Stimulated activated CD4-positive, alpha-beta T cell treated with anti-CD3 and anti-CD28 coated beads, Interleukin-12 subunit alpha, Interleukin-12 subunit beta, amount 100 ng/mL, for 24 hours (primary cell): ENCODE measurements at places on chromosomes 16 and 17.

GRCh38 chr17:67970783-67971182, 25.5 kb downstream of the C17orf58 start:
- DNase-seq, result no peak

DNA sequence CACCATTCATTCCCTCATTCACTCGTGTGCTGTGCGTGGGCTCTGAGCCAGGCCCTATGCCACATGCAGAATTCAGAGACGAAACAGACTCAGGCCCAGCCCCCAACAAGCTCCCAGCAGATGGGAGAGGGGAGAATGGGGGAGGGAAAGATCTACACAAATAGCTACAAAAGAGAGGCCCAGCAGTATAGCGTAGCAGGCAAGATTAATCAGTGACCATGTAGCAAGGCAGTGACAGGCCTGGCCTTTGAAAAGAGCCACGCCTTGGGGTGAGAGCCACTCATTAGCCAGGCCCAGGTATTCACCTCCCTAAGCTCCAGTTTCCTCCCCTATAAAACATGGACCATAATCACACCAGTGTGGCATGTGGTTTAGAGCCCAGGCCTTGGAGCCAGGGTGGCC, 16.4 kb upstream of the KRT19 start:
- DNase-seq, result no peak

- no peak for DNase-seq
Observed at GRCh38 chr17:62678214-62678919, 50.9 kb downstream of the MRC2 start.

GRCh38 chr16:78796221-78796866, 696.9 kb downstream of the WWOX start:
- no peak for DNase-seq

DNA sequence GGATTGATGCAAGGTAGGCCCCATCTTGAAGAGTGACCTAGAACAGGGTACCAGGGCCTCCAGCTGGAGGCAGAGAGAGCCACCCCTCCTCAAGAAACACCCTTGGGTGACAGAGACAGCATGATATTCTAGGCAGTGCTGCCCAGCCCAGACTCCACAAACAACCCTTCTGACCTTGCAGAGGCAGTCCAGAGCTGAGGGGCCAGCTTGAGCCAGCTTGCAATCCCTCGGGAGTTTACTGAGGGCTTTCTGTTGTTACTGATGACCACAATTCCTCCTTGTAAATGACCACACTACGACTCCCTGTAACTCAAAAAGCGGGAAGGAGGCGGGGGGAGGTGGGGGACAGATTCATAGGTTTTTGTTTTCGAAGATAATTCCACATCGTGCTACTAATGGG, 18.6 kb upstream of the MNT start:
- no peak for DNase-seq

DNA sequence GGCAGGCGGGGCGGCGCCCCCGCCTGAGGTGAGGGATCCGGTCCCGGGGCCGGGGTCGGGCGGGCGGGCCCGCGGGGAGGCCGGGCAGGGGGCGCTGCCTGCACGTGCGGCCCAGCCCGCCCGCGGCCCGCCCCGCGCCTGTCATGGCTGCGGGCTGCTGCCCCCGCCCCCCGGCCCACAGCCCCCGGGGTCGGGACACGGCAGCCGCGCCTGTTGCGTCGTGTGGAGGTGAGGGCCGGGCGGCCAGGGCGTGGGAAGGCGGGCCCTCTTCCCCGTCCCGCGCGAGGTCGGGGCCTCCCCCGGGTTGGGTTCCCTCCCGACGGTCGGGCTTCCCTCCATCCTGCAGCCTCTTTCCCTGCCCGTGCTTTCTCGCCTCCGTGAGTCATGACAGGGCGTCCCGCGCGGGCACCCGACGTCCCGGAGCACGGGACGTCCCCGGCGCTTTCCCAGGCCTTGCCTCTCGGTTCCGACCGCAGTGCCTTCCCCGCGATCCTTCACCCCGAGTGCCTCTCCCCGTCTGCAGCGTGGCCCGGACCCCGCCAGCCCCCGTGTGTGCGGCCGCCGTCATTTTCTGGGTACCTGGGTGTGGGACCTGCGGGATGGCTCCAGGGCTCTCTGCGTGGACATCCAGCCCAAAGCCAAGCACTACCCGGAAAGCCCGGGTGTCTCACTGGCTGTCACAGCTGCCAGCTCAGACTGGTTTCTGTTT, 76.7 kb downstream of the CHD9 start:
- DNase-seq, result peak; percentile 46

- DNase-seq, result no peak
Observed at GRCh38 chr17:71869293-71869692, 251.5 kb upstream of the SOX9 start.

- DNase-seq, result no peak
Observed at GRCh38 chr17:67076290-67076689, 31.9 kb downstream of the CACNG1 start.

DNA sequence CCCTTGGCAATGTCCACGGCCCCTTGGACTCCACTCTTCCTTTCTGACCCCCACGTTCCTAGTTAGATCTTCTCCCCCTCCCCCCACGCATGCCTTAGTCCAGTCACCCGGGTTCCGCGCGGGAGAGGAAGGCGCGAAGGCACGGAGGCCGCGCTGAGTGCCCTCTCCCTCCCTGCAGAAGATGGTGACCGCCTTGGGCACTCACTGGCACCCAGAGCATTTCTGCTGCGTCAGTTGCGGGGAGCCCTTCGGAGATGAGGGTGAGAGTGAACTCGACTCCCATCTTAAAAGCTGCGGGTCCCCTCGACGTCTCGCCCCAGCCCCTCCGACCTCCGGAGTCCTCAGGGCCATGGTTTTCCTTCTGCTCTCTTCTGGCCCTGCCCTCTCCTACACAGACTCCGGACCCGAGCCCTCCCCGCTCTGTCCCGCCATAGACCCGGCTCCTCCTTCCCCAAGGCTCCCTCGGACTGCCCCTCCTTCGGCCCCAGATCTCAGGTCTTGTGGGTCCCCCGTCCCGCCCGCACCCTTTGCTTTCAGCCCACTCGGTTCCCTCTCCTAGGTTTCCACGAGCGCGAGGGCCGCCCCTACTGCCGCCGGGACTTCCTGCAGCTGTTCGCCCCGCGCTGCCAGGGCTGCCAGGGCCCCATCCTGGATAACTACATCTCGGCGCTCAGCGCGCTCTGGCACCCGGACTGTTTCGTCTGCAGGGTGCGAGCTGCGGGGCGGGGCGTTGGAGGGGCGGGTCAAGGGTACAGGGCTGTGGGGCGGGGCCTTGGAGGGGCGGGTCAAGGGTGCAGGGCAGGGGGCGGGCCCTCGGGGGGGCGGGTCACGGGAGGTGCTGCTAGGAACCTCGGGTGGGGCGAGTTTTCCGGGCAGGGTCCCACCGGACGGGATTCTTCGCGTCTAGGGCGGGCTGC, 4.6 kb downstream of the TGFB1I1 start:
- peak; percentile 77 for DNase-seq

DNA sequence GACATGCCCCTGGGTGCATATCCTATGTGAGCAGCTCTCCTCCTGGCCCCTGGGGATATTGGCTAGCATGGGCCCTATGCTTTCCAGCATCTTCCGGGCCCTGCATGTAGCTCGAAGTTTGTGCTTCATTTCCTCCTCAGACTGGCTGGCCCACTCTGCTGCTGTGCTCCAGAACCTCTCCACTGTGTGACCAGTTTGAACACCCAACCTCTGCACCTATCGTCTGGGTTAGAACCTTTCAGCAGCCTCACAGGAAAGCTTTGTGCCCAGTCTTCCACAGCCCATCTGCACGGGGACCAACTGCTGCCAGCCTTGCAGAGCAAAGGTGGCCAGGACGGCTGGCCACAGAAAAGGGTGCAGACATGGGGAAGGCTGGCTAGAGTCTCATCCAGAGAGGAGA, 10.2 kb upstream of the CLEC18B start:
- no peak for DNase-seq

GRCh38 chr16:19980632-19981265, 92.9 kb downstream of the GPR139 start:
- no peak for DNase-seq

DNA sequence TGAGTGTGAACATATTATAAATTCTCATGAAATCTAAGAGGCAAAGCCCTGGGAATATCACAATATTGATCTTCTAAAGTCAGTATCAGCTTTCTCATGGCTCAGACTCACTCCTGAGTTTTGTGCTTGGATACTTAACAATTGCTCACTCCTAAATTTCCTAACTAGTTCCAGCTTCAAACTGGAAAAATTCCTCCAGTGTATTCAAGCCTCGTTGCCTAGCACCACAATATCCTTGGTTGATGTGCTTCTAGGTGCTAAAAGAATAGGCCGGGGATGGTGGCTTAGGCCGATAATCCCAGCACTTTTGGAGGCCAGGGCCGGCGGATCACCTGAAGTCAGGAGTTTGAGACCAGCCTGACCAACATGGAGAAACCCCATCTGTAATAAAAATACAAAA, 62.5 kb downstream of the XYLT1 start:
- no peak for DNase-seq

- DNase-seq, result no peak
Observed at GRCh38 chr17:77399319-77399957, 258.7 kb downstream of the SEC14L1 start.

GRCh38 chr17:10112962-10113361, 85.4 kb downstream of the GAS7 start:
- no peak for DNase-seq

- no peak for DNase-seq
Observed at GRCh38 chr16:88681084-88681680, 5.1 kb downstream of the SNAI3 start.

DNA sequence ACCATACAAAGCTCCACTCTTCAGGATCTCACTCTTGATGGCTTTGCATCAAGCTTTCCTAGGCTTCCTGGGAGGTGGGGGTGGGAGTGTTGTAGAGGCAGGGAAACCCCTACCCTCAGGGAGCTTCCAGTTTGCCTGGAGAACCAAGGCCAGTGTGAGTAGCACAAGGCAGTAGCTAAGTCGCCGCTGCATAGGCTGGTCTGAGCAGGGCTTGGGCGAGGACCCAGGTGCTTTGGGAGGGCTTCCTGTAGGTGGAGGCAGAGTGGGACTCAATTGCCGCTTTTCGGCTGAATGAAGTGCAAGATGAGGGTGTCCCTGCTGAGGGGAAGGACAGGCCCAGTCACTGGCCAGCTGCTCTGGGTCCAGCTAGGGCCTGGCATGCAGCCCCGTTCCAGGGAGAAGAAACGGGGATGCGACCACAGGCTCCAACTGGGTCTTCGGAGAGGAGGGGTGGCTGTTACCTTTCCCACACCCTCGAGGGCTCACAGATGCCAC, 3.9 kb downstream of the CD79B start:
- DNase-seq, result no peak

- DNase-seq, result no peak
Observed at GRCh38 chr17:9028988-9029570, 7.8 kb downstream of the NTN1 start.

GRCh38 chr17:81060416-81060815, 25.5 kb downstream of the BAIAP2 start:
- no peak for DNase-seq

GRCh38 chr16:15052747-15053476, 3.0 kb downstream of the NTAN1 start:
- DNase-seq, result no peak

DNA sequence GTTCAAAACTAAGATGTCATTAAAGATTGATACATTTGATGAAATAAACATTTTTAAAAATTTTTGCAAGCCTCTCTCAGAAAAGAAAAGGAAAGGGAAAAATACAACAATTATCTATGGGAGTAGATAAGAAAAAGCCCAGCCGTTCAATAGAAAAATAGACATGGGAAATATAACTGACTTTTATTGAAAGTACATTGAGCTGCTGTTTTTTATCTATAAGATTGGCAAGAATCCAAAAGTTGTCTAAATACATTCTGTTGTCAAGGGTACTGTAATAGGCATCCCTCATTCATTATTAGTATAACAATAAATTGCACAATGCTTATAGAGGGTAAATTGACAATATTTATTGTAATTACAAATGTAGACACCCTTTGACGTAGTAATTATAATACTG, 38.4 kb upstream of the IRX6 start:
- DNase-seq, result no peak

DNA sequence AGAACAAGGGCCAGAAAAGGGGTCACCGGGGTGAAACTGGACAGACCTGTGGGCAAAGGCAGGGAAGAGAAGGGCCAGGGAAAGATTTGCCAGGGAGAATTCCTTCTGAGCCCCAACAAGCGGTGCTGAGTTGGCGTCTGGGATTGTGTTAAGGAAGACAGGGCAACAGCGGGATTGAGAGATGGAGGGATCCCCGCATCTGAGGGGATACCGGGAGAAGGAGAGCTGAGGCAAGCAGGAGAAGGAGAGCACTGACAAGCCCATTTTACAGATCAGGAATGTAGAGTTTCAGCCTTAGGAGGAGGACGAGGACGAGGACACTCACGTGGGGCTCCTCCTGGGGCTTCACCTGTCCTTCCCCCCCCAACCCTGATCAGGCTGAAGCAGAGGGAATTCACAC, 998 bp upstream of the ABCC3 start:
- no peak for DNase-seq

- no peak for DNase-seq
Observed at GRCh38 chr17:52160136-52160567, 1.6 kb upstream of the CA10 start.

DNA sequence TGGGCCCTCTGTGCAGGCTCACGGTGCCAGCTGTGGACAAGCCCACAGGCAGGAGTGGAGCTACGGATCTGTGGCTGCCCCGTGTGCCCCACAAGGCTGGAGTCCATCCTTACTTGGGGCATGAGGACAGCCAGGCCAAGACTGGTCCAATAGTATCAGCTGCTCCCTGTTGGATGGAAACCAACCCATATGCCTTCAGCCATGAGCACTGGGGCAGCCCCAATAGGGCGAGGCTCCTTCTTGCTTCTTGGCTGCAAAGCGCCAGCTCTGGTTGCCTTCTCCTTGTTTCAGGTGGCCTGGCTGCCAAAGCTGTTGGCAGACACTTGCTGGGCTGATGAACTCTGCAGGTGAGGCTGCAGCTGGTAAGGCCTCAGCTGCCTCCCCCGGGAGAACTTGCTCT, 188.0 kb downstream of the ENGASE start:
- DNase-seq, result no peak

DNA sequence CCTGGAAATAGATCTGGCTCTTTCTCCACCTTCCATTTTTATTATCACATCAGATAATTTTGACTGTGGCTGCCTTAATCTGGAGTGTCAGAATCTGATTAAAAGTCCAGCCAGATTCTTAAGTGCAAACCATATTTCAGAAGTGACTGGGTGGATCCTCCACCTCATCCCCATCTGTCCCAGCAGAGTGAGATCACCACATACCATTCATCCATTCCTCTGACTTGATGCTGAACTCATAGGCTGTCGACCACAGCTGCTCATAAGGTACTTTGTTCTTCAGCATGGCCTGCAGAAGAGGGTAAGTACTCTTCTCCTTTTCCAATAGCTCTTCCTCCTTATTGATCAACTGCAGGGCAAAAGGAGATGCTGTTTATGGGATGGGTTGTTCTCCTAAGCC, 53.5 kb downstream of the DNAH3 start:
- DNase-seq, result no peak
